Stimulated activated CD8-positive, alpha-beta memory T cell treated with anti-CD3 and anti-CD28 coated beads, Interleukin-4, amount 100 ng/mL, for 48 hours (primary cell): ENCODE measurements at places on chromosomes 2 and 18.

- no peak for DNase-seq
Measured at GRCh38 chr2:47221039-47221438, 65.9 kb upstream of the STPG4 start.

DNA sequence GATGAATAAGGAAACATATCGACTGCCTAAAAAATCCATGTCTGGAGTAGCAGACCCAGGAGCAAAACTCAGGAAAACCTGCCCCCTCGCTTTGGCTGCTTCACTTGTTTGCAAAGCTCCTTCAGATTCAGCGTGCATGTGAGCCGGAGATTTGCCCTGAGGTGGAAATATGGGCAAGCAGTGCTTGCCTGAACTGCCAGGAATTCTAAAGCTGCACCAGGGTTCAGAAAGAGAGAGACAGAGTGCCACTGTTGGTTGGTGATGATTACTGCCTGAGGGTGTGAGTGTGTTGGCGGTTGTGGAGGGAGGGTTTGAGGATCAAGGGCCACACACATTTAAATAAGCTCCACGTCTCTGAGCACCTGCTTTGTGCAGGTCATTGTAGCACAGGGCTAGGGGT is 139.6 kb upstream of the RGPD4 start:
- DNase-seq = no peak

- DNase-seq = no peak
Measured at GRCh38 chr2:239496700-239497099, 95.9 kb upstream of the HDAC4 start.

- DNase-seq = no peak
Measured at GRCh38 chr2:16641509-16641908, 24.1 kb downstream of the CYRIA start.

- no peak for DNase-seq
Measured at GRCh38 chr18:48910972-48911545, 39.7 kb downstream of the SMAD7 start.

DNA sequence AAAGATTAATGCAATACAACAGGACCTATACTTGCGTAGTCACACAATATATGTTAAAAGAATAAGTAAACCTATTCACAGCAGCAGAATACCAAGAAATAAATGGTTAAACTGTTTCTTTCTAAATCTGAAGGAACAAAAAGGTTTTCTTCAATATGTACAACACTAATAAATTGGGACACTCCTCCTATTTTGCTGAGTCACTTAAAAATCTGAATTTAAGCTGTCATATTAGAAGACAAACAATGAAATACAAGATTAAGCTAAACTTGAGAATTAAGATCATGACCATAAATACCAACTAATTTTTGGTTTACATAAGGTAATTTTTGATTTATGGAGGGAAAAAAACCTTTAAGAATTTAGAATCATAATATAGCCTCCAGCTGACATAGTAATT is 92.8 kb downstream of the ARHGEF33 start:
- DNase-seq = no peak

GRCh38 chr2:28419443-28420270 is 27.0 kb downstream of the FOSL2 start:
- no peak for DNase-seq

GRCh38 chr2:42169874-42170521 is 845 bp downstream of the EML4 start:
- no peak for DNase-seq

- DNase-seq = no peak
Measured at GRCh38 chr2:47072018-47072691, 83.0 kb downstream of the STPG4 start.

GRCh38 chr2:209424781-209425470 is 1.1 kb downstream of the MAP2 start:
- no peak for DNase-seq

GRCh38 chr2:201827621-201828020 is 21.3 kb downstream of the CDK15 start:
- DNase-seq = no peak

- DNase-seq = no peak
Measured at GRCh38 chr2:10422251-10422650, 25.9 kb downstream of the ODC1 start.

- DNase-seq = no peak
Measured at GRCh38 chr18:76634564-76634963, 139.5 kb upstream of the ZNF516 start.

- DNase-seq = no peak
Measured at GRCh38 chr18:10121786-10122515, 208.1 kb downstream of the VAPA start.

DNA sequence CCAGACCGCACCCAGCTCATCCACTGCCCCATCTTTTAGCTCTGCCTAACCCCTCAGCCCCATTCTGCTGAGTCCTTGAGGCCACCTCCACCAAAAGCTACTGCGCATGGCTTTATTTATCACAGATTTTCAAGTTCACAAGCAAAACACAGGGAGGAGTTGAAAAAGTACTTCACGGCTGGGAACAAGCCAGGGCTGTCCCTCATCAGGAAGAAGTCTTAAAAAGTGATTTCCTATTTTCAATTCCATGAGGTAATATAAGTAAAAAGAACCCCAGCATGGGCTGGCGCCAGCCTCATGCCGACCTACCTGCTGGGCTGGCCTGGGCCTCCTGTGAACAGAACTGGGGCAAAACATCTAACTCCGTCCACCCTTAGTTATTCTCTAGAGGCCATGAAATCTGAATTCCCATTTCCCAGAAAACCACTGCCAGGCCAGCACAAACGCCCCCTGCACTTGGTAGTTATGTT is 69.0 kb downstream of the POLR1A start:
- no peak for DNase-seq

- no peak for DNase-seq
Measured at GRCh38 chr2:178962805-178963433, 87.0 kb downstream of the CCDC141 start.

GRCh38 chr2:213157242-213157641 is 5.8 kb upstream of the IKZF2 start:
- DNase-seq = no peak

DNA sequence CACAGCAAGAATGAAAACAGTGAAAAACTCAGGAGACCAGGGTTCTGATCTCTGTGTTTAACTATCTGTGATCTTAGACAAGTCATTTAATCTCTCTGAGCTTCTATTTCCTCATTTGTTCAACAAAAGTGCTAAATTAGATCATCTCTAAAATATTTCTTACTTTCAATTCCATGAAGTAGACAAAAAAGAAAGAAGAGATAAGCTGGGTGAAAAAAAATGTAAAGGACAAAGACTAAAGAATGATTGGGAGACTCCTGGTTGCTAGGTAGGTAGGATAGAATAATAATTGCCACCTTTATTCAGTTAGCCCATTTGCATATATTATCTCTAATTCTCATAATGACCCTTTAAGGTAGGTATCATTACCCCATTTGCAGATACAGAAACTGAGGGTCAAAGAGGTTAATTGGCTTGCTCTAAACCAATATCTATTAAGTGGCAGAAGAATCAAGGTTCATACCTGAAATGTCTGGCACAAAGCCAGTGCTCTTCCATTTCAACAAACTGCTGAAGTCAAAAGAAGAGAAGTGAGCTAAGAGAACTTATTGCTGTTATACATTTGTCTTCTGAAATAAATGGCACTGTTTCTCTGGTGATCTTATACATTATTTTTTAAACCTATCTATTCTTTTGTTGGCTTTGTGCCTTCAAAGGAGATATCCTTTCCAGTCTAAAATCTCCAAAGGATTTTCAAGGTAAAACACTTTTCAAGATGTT is 141.7 kb downstream of the OTX1 start:
- no peak for DNase-seq

DNA sequence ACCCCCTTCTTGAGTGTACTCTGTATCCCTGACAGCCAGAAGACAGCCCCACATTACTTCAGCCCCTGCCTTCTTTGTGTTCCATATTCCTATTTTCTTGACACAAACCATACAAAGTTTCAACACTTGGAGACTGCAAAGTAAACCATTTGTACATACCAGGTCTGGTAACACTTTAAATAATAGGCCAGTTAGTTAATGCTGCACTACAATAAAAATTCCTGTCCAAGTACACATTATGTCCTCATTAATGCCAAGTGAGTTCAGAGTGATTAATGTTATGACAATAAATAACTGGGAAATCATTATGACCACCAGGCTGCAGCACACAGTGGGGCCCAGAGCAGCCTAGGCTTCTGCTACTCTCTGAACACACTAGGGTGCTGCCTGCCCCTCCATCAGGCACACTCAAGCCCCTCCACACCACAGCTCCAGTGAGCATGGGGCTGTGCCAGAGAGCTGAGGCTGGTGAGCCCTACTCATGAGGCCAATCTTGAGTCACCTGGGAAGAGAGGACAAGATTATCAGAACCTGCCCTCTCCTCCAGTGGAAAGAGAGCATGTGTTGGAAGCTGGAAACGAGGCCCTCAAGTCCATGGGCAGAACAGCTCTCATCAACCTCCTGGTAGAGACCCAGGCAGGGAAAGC is 138.7 kb downstream of the TTC32 start:
- no peak for DNase-seq

DNA sequence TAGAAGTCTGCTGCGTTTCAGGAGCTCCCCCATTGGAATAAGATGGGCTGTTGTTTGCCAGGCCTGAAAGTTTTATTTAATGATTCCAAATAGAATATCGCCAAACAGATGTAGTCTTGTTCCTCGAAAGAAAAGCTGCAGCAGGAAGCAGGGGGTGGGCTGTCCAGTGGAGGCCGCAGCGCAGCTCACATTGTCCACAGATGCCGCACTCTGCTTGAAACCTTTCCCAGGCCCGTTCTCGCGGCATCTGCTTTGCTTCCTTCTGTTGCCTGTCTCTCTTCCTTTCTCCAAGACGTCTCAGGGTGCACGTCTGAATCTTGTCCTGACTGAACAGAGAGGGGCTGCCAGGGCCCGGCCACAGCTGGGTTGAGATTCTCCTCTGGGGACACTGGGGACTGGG is 12.4 kb upstream of the IGFBP2 start:
- no peak for DNase-seq

- DNase-seq = no peak
Measured at GRCh38 chr18:68177807-68178702, 536.9 kb downstream of the TMX3 start.

DNA sequence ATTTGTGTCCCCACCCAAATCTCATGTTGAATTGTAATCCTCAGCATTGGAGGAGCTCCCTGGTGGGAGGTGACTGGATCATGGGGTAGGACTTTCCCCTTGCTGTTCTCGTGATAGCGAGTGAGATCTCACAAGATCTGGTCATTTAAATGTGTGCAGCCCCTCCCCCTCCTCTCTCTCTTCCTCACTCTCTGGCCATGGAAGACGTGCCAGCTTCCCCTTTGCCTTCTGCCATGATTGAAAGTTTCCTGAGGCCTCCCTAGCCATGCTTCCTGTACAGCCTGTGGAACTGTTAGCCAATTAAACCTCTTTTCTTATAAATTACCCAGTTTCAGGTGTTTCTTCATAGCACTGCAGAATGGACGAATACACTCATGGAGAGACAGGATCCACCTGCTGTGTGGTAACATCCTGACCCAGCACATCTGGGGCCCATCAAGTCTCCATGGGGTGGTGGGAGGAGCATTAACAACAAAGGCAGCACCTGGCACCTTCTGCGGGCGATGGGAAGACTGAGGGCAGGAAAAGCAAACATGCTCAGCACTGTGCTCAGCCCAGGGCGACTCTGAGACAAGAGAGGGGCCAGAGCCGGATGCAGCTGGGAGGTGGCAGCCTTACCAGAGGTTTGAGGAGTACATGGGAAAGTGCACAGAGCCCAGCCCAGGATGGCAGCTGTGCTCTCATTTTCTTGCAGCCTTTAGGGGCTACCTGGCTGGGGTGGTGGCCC is 16.2 kb upstream of the ALPP start:
- DNase-seq = no peak
